ENCODE measurements at places on chromosomes 7 and 10.

DNA sequence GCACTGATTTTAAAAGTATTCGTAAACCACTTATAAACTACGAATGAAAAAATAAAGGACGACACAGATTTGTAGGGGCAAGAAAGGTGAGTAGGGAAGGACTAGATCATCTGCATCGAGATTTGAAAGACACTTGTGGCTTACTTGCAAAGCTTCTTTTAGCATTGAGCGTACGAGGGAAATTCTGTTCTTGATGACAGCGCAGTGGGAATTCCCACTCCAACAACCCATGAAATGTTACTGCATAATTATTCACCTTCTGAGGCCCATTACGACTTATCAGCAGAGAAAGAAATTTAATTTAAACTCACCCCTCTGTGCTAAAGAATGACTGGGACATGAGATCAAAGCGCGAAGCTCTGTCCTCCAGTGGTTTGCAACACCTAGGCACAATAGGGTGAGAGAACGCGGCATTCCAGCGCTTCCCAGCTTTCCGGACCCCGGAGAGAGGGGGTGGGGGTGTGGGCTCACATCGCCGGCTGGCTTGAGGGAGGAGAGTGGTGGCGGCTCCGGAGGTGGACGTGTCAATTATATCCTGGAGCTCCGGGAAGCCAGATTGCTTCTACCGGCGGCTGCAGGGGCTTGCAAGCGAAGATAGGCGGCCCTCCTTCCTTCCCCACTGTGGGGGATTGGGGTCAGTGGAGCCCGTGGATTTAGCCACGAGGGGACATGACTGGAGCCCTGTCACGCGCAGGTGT, 10.3 kb downstream of the SP8 start:
- no peaks in the 10 kb centered on the region for H3K36me3 ChIP-seq
- H3K27ac ChIP-seq, result no peak overlapping the region
- H3K27me3 ChIP-seq, result peaks cover 96% of the 10 kb centered on the region
- peaks cover 13% of the 10 kb centered on the region for H3K4me1 ChIP-seq
- H3K4me3 ChIP-seq, result no peak overlapping the region

GRCh38 chr10:824946-825345, 106.6 kb downstream of the LARP4B start:
- peaks cover 75% of the 10 kb centered on the region for H3K36me3 ChIP-seq
- H3K4me1 ChIP-seq, result no peaks in the 10 kb centered on the region
- no peak for DNase-seq
- H3K27me3 ChIP-seq, result no peaks in the 10 kb centered on the region

DNA sequence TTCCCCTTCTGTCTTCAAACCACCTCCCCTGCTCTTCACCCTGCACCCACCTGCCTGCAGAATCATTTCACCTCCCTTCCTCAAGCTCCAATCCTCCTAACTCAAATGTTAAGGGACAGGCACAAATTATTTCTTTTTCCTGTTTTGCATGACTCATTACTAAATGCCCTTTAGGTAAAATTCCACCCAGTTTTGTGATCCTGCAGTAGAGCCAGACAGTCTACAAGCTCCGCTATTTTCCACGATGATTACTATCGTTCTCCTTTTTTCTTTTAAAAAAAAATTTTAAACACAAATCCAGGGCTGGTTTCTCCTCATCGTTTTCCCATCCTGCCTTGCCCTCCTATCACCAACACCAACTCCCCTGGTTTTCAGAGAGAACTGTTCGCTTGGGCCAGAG, 186.8 kb upstream of the YAE1 start:
- no peaks in the 10 kb centered on the region for H3K36me3 ChIP-seq
- H3K4me3 ChIP-seq, result no peak overlapping the region
- no peak for DNase-seq
- no peak overlapping the region for H3K27ac ChIP-seq

GRCh38 chr7:131124001-131124629, 203.6 kb upstream of the MKLN1 start:
- H3K36me3 ChIP-seq, result no peaks in the 10 kb centered on the region
- H3K27me3 ChIP-seq, result no peaks in the 10 kb centered on the region

DNA sequence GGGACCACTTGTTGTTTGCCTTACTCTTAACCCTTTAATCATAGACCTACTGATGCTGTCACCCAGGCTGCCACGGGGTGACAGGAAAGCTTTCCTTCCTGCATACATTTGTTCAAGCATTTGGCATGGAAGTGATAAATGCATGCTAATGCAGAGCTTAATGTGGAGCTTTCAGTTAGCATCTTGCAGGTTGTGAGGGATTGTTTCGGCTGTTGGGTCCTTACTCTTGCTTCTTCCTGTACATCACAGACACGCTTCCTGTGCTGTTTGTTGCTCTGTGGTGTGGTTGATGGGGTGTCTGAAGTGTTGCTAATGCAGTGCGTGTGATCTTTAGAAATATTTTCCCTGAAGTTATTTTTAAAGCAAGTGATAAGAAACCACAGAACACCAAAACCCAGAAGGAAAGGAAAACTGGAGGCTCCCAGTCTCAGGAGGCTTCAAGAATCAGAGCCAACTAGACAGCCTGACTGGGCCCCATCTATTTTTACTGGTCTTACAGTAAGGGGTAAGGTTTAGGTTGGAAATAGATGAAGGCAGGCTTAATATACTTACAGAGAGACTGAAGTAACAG, 143.1 kb downstream of the CHN2 start:
- peak; percentile 72 for DNase-seq
- H3K27ac ChIP-seq, result no peak overlapping the region
- H3K4me1 ChIP-seq, result peaks cover 17% of the 10 kb centered on the region

- DNase-seq, result no peak
- H3K27ac ChIP-seq, result no peak overlapping the region
- no peaks in the 10 kb centered on the region for H3K36me3 ChIP-seq
- H3K27me3 ChIP-seq, result no peaks in the 10 kb centered on the region
These were observed 501.1 kb downstream of the CALN1 start for GRCh38 chr7:71911051-71911450.

GRCh38 chr7:4513450-4513849, 168.6 kb upstream of the FOXK1 start:
- no peaks in the 10 kb centered on the region for H3K27me3 ChIP-seq
- H3K4me3 ChIP-seq, result no peak overlapping the region
- DNase-seq, result no peak
- H3K36me3 ChIP-seq, result no peaks in the 10 kb centered on the region
- no peaks in the 10 kb centered on the region for H3K4me1 ChIP-seq

DNA sequence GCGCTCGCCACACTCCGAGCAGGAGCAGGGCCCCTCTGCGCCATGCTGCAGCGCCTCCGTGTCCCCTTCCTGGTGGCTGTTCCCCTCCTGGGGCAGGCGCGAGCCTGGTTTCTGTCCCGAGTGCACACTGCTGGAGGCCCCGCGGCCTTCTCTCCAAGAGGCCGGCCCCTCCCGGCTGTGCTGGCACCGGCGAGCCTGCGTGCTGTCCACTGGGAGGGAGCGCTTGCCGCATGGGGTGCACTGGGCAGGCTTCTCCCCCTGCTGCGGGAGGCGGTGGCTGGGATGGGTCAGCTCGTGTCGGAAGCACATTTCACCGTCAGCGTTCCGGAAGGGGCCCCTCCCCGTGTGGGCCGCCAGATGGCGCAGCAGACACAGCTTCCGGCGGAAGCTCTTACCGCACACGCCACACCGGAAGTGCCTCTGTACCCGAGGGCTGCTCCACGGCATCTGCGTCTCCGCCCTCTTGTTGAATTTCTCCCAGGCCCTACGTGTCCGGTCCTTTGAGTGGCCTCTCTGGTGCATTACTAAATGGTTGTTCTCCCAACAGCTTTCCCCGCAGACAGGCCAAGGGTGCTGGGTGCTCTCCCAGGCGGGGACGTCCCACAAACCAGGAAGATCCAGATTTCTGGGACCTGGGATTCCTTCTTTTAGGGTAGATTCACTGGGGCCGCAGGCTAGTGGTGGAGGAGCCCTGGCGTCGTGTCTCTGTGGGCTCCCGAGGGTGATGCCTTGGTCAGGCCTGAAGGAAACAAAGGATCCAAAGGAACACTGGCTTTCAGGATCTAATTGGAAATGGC, 18.7 kb downstream of the ZNF786 start:
- peaks cover 55% of the 10 kb centered on the region for H3K36me3 ChIP-seq
- H3K27ac ChIP-seq, result peak overlapping the region; percentile 22
- H3K4me1 ChIP-seq, result no peaks in the 10 kb centered on the region
- H3K4me3 ChIP-seq, result no peak overlapping the region
